Astrocyte (in vitro differentiated cells and primary cell): ENCODE measurements at places on chromosomes 5 and 9.

- DNase-seq = no peak
These were observed 180.4 kb downstream of the PRR16 start for GRCh38 chr5:120644516-120644915.

GRCh38 chr9:116705531-116705930, 18.4 kb downstream of the TRIM32 start:
- no peak for DNase-seq

DNA sequence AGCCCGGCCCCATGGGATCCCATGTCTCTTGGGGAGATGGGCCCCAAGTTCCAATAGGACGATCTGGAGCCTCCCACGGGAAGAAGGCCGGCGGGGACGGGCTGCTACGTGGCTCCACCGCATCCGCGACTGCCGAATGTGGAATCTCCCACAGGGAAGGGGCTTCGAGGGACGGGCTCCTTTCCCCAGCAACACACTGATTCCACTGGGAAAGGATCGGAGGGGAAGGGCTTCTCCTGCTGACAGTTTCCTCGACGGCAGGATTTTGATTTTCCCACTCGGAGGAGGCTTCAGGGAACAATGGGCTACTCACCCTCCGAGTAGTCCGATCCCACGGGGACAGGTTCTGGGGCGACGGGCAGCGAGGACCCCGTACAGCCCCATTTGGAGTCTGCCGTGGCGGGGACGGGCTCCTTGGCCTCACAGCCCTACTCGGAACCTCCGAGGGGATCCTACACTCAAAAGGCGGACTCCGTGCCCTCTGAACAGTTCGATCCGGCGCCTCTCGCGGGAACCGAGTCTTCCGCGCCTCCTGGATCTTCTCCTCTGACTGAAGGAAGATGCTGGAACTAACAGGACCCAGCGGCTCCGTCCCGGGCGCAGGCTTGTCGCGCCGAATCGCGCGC, 1.3 kb downstream of the PROB1 start:
- no peak for DNase-seq

DNA sequence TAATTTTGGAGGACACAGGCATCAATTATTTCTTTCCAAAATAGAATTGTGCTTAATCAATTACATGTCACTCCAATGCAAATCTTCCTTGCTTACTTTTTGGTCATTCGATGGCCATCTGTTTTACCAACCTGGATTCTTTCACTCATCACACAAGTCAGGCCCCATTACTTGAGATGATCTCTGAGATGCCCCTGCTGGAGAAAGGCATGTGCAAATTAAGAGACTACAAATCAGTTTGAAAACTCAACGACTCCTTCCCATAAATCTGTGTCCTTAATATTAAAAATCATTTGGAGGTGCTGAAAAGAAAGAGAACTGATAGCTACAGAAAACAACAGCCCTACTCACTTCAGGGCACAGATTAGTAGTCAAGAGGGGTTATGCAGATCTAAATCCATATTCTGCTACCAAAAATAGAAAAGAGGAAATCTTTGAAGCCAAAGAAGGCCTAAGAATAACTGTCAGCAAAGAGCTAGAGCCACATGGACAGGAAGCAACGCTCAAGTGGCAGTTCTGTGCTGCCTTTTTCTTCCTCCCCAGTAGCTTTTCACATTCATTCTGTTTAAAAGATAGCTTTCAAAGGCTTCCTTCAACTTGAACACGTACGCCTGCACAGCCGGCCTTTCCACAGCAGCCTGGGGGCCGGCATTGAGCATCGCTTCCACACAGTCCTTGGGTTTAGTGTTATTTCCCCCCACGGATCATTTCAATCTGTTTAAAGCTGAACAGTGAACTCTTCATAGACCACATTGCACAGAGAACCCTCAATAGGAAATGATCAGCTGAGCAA, 79.3 kb upstream of the MAP3K1 start:
- DNase-seq = no peak

- no peak for DNase-seq
These were observed 227.6 kb upstream of the C9orf72 start for GRCh38 chr9:27800692-27801370.
